ENCODE measurements at places on chromosomes 3 and 15. TPM values are rescaled to one million over a fixed set of nuclear protein-coding genes. Genes with fewer than 3 reads are reported as not detected.

Gene BRPF1
- total RNA-seq = 17.4 TPM

Gene TRH
- not detected for total RNA-seq

Gene HESX1
- total RNA-seq = 1.4 TPM

Gene SLC24A5
- not detected for total RNA-seq

Gene EOMES
- total RNA-seq = not detected

Gene ZPLD1
- 0.62 TPM for total RNA-seq

Gene GTF2A2
- total RNA-seq = 14.7 TPM

All from uterine smooth muscle cell (primary cell).